ENCODE measurements at places on chromosomes 1 and 21.

DNA sequence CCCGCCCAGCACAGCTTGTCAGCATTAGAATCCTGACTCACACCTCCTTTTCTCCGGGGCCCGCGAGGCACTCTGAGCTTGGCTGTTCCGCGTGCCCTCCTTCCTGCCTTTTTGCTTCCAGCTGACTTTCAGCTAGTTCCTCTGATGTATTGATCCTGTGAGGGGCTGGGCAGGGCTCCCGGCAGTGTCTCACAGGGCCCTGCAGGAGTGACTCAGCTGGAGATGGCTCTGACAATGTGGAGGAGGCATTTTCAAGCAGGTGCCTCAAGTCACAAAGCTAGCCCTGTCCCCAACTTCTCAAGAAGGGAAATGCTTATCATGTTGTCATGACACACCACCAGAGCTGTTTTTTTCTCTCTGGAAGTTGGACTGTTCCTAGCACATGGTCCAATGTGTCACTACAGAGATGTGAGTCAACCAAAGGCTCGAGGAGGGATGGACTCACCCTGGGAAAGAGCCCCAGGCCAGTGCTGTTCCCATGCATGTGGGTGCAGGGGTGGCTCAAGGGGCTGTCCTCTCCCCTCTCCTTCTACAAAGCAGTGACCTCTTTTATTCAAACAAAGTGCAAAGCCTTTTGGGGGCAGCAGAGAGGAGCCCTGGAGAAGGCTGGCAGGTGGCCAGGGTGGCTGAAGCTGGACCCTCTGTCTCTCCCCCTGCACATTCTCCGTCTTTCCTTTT lies 30.6 kb downstream of the SYT6 start:
- DNase-seq, result no peak

GRCh38 chr1:81550753-81551152 lies 250.0 kb upstream of the ADGRL2 start:
- no peak for DNase-seq

- DNase-seq, result no peak
Observed at GRCh38 chr1:112465122-112465521, 43.6 kb upstream of the WNT2B start.

GRCh38 chr1:247104965-247105364 lies 809 bp upstream of the ZNF669 start:
- DNase-seq, result no peak

- DNase-seq, result no peak
Observed at GRCh38 chr1:207355060-207355459, 33.6 kb downstream of the CD55 start.

DNA sequence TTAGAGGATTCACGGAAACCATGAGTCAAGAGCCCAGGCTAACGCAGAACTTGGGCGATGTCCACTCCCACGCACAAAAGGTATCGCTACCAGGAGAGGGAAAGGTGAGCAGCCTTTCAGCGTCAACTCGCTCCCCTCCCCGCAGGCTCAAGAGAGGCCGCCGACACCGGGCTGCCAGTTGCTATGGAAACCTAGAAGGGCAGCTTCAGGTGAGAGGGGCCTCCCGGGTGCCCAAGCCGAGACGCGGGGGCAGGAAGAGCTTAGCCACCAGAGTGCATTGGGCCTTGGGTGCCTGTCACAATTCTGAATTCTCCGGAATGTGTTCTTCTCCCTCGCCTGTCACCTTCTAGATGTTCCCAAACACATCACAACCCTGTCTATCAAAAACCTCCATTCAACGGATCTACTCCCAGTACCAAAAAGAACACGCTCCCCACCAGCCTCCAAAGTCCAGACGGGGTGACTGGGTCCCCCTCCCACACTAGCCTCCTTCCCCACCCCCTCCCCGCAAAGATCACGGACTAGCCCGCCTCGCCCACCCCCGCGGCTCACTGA lies 694 bp downstream of the MEAF6 start:
- DNase-seq, result peak; percentile 55

DNA sequence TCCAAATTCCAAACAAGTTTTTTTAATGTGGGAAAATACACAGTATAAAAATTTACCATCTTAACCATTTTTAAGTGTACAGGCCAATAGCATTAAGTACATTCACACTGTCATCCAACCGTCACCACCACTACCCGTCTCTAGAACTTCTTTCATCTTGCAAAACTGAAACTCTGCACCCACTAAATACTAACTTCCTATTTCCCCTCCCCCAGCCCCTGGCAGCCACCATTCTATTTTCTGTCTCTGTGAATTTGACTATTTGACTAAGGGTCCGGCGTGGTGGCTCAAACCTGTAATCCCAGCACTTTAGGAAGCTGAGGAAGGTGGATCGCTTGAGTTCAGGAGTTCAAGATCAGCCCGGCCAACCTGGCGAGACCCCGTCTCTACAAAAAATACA lies 36.1 kb downstream of the CLSTN1 start:
- peak; percentile 53 for DNase-seq

GRCh38 chr21:35652196-35652595 lies 408.1 kb downstream of the SETD4 start:
- no peak for DNase-seq

DNA sequence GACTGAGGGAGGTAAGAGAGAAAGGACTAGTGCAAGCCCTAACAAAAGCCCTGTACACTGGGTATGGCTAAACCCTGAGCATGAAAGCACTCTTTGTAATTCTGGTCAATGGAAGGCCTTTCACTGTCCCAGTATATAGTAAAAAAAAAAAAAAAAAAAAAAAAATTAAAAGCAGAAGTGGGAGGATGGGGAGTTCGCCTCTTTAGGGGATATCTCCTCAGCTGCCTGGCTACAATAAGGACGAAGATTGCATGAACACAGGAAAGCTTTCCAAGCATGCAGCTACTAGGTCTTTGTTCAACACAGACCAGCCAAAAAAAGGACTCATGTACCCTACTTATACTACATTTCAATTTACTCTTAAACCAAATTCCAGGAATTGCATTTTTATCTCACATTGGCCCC lies 59.1 kb downstream of the EIF4G3 start:
- DNase-seq, result no peak

GRCh38 chr1:23251812-23252211 lies 34.5 kb upstream of the HTR1D start:
- no peak for DNase-seq

GRCh38 chr1:244325056-244325758 lies 126.5 kb downstream of the ADSS2 start:
- no peak for DNase-seq

DNA sequence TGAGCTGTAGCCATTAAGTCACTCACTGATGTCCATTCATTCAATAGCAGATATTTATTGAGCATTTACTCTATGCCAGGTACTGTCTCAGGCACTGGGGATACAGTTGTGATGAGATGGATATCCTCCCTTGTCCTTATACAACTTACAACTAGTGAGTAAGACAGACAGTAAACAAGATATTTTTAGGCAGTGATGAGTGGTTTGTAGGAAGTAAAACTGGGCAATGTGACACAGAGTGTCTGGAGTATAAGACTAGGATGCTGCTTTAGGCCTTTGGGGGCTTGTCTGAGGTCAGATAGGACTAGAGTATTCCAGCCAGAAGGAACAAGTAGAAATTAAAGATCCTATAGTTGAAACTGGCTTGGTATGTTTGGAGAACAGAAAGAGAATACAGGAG lies 41.4 kb downstream of the NOS1AP start:
- DNase-seq, result no peak

- DNase-seq, result no peak
Observed at GRCh38 chr1:108048301-108049177, 83.6 kb upstream of the VAV3 start.

GRCh38 chr1:92376345-92376744 lies 77.5 kb downstream of the RPAP2 start:
- DNase-seq, result no peak
